Dermis microvascular lymphatic vessel endothelial cell (primary cell): ENCODE measurements at places on chromosomes 7 and 10.

DNA sequence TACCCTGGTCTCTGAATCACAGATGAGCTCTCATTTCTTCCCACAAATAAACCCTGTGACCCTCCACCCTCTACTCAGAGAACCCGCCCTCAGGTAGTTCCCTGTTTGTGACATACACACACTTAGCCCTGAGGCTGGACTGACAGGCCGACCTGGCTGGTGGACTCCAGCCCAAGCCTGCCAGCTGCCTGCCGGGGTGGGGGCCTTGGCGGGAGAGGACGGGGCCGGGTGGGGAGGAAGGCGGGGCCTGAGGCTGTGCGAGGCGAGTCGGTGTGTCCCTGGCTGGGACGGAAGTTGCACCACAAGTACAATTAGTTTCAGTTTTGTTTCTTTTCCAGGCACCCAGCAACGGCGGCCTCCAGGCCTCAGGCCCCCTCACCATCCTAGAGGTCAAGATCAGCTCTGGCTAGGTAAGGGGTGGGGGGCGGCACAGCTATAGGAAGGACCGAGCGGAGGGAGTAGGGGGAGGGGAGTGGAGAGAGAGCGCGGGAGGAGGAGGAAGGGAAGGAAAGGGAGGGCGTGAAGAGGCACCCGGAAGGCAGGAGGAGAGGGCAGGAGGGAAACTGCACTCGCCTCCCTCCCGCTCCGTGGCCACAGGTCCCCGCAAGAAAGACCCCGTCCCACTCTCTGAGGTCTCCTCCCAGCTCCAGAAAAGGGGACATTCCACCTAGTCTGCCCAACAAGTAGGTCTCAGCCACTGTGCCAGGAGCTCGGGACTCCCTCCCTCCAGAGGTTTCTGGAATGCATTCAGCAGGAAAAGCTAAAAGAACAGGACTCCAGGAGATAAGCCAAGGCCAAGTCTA, at the start of gene TRIM56:
Gene TRIM56 (plus strand): TSS at position 320 of the 803 bp plus-strand sequence. CDS start 1,832 bp downstream, outside the sequence.
- DNase-seq: peak; percentile 80

- DNase-seq: peak; percentile 20
Observed at GRCh38 chr7:127504715-127505114, 80.7 kb downstream of the GCC1 start.

- no peak for DNase-seq
Observed at GRCh38 chr7:141257597-141257996, 183.7 kb downstream of the TMEM178B start.

GRCh38 chr7:123901101-123901500, 23.9 kb upstream of the SPAM1 start:
- no peak for DNase-seq

DNA sequence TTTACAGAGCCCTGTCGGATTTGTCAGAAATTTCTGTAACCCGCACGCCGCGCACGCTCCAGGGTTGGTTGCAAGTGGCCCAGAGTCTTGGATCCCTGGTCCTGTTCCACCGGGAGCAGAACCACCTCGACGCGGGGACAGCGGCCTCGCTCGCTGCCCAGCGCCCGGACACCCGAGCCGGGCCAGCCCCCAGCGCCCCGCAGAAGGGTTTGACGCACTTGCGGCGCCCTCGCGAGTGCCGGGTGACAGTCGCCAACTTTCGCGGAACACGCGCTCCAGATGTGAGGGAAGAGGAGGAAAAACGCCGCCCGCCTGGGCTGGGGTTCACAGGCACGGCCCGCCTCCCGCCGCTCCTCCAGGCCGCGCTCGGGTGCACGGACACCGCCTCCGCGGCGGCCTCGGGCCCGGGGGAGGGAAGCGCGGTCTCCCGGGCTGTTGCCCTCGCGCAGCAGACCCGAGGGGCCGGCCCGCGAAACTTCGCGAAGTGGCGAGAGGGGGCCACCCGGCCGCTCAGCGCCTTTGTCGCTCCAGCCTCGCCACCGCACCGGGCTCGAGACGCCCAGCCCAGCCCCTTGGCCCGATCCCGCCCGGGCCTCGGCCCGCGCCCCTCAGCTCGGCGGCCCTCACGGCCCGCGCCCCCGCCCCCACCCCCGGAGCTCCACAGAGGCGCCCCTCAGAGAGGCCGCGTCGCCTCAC, 514 bp downstream of the RNF216 start:
- peak; percentile 34 for DNase-seq

DNA sequence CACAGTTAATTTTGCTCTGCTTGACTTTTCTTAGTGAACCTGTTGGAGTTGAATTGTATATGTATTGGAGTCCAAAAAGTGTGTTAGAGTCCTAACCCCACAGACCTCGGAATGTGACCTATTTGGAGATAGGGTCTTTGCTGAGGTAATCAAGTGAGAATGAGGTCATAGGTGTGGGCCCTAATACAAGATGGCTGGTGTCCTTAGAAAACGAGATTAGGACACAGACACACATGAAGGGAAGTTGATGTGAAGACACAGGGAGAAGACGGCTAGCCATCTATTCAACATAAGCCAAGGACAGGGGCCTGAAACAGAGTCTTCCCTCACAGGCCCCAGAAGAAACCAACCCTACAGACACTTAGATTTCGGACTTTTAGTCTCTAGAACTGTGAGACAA, 260.6 kb upstream of the NEBL start:
- DNase-seq: no peak

DNA sequence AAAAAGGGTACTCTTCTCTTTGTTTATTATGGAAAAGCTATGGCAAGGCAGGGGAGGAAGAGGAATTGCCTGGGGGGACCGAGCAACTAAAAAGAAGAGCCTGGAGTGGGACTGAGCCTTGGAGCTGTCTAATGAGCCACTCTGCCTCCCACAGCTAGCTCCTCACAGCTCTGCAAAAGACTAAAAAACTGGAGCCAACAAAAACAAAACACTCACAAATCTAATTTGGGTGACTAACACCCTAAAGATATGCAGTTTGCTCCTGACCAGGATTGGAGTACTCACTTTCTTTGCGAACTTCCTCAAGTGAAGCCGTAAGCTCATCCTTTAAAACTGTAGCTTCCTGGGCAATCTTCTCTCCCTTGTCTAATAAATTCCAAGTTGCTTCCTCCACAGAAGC, 89.4 kb downstream of the CTNNA3 start:
- peak; percentile 77 for DNase-seq

- DNase-seq: no peak
Observed at GRCh38 chr7:98762620-98763019, 107.2 kb downstream of the TMEM130 start.

- no peak for DNase-seq
Observed at GRCh38 chr10:99369551-99369950, 40.4 kb downstream of the CNNM1 start.

GRCh38 chr7:26013551-26014083, 138.4 kb upstream of the NFE2L3 start:
- no peak for DNase-seq

GRCh38 chr7:15915686-15916293, 229.3 kb upstream of the MEOX2 start:
- DNase-seq: no peak

DNA sequence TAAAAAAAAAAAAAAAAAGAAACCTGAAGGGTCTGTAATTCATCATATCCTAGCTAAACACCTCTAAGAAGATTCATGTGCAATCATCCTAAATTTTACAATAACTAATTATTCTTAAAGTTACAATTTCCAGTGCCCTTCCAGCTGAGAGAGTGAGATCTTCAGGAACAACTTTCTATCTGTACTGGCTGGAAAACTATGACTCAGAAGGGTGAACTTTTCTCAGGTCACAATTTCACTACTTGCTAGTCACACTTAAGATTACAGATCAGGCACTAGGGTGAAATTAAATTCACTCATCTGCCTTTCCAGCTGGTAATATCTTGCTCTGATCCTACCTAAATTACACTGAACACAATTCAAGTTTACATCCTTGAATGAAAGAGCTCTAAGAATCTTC, 158.8 kb downstream of the ANK3 start:
- no peak for DNase-seq

- DNase-seq: no peak
Observed at GRCh38 chr10:28806951-28807759, 129.8 kb downstream of the BAMBI start.

DNA sequence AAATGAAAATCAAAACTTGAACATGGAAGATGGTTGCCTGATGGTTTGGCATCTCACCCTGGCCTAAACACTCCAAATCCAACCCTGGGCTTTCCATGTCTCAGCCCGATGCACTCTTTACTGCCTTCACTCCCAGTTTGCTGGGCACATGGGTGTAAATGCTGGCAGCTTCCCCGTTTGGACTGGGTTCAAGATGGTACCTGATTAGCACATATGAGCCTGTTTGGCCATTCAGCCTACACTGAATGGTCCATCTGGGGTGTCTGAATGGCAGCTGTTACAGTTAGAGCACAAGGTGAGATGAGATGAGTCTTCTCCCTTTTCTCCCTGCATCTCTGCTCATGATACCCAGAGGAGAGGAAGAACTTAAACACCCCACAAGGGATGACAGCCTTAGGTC, 37.1 kb downstream of the ATXN7L1 start:
- no peak for DNase-seq

DNA sequence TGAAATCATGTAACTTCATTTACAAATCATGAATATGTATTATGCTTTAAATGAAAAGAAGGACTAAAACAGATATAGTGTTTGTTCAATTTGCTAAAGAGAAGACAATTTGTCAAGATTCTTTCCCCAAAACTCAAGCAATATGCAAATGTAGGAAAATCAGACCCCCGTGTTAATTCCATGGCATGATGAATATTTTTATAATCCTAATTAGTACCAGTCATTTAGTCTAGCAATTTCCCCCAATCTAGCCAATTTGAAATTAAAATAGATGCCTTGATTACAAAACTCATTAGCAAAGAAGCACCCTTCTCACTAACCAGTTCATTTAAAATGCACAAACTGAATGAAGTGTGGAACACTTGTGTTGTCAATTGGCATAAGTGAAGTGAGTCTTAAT, 347.6 kb downstream of the SORCS3 start:
- DNase-seq: no peak

DNA sequence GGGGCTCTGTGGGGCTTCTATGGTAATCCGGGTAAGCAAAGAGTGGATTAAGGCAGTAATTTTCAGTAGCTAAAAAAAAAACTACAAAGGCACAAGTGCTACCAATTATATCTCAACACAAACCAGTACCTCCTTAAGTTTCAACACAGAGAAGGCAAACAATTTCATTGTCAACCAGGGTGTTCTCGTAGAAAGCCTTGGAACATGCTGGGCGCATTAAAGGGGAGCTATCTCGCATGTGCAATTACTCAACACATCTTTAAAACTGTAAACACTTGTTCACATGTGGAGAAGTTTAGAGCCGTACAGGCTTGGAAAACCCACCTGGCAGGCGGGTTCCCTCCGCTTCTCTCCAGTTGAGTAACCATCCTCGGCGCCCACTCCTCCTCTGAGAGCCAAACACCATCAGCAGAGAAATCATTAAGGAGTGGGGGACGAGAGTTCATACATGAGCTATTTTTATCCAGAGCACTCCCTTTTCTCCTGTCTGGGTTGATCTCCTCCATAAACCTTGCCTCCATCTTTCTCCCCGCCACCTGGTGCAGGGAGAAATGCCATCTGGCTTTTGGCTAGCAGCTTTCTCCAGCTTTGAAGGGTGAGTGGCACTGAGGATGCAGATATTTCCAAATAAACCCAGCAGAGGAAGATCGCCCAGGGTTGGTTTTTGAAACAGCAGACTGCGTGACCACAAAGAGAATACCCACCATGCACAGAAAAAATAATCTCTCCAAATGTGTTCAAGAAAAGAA, 287.1 kb downstream of the WDR11 start:
- DNase-seq: no peak

DNA sequence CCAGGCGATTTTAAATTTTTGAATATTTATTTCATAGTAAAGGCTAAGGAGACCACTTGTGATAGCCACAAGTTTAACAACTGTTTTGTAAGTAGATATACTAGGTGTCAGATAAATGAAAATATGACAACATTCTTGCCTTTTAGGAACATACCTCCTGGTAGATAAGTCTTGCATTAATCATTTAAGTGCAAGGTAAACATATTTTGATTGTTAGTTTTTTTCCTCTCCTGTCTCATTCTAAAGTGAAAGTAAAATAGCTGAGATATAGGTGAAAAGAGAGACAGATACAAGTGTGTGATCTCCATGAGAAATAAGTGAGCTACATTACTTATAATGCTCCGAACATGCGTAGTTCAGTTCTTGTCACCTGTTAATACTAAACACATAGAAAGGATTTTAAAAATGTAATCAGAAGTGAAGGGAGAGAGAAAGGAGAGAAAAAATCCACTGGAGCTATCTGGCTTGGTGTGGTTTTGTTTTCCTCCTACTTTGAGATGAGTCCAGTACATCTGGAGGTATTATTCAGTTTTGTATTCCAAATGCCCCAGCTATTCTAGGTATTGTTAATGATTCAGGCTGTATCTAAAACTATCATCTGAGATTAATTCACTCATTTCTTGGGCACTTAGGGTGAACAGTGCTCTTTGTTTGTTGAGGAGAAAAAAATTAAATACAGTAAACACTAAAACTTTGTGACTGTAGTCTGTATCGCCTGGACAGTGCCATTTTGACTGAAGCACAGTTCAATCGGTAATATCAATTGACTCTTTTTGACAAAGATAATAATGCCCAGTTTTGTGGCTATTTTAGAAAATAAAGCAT, 21.2 kb downstream of the GLCCI1 start:
- DNase-seq: no peak

DNA sequence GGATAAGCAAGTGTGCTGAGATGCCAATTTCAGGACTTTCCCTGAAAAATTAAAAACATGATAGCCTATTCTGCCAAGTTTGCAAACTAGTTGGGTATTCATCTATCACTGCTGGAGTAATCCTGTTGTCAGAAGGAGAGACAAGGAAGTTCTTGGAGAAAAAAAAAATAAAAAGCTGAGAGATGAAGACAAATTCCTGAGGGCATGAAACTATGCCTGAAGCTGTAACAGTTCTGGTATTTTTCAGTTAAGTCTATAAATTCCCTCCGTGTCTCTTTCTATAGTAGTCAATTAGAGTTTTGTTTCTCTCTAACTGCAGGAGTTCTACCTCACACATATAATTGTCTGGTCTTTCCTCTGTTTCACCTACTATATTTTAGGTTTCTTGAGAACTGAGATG, 95.7 kb downstream of the DGKB start:
- no peak for DNase-seq

GRCh38 chr10:113360870-113361269, 192.0 kb upstream of the HABP2 start:
- DNase-seq: no peak

DNA sequence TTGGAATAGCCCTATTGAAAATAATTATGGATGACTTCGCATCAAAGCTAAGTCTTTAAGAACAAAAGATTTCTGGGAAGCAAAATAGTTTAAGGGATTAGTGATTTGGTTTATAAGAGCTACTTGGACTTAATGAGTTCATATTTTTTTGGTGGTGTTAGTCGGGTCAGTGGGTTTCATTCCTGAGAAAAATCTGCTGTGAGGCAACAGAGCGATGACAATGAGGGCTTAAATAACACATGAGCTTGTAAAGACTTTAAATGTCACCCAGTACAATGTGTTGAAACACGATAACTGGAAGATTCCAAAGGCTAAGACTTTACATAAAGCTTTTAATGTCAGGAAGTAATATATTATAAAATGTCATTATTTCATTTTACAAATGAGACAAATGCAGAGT, 178.8 kb downstream of the ARL4A start:
- no peak for DNase-seq

- DNase-seq: no peak
Observed at GRCh38 chr7:100968650-100969049, 715 bp upstream of the MUC12 start.

- DNase-seq: no peak
Observed at GRCh38 chr7:4138866-4139265, 543.2 kb upstream of the FOXK1 start.
